Upper lobe of right lung (tissue), 1 donor: ENCODE measurements at places on chromosomes 16 and 17. TPM values are rescaled to one million over a fixed set of nuclear protein-coding genes. Genes with fewer than 3 reads are reported as not detected.

DNA sequence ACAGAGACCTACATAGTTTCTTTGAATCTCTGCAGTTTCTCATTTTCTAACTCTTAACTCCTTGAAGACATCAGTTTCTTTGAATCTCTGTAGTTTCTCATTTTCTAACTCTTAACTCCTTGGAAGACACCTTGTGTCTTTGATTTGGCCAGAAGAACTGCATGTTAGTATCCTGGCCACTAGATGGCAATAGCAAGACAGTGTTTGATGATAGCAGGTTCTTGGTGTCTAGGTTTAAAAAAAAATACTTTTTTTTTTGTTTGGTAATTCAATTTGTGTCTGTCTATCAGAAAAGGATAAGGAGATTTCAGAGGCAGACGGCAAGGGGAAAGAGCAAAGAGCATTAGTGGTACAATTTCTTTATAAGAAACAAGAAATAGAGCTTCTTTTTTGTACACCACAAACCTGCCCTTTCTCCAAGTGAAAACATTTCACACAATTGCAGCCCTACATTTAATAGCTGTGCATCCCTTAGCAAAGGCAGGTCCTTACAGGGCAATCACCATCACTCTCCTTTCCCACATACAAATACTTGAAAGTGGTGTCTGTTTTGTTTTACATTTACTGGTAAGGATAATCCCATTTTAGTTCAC is 1324.9 kb upstream of the CDH8 start:
- no peaks in the 10 kb centered on the region for H3K36me3 ChIP-seq
- no peak overlapping the region for H3K27ac ChIP-seq
- H3K27me3 ChIP-seq: no peaks in the 10 kb centered on the region
- H3K4me3 ChIP-seq: no peak overlapping the region

Gene AMFR
- total RNA-seq: 89.8 TPM

DNA sequence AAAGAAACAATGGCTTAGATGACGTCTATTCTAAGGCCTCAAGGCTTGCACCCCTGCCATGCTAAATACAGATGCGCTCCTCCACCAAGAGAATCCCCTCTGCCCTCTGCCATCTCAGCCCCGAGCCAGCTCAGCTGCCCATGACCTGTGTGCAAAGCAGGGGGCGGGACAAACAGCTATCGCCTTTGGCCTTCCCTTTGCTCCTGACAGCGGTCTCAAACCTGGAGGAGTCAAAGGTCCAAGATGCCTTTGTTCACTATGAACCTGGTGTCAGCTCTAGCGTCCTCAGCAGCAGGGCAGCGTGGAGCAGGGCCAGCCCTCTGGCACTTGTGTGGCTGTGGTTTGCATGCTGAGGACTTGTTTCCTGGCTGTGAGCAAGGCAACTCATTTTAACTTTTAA is 12.3 kb downstream of the SLX4 start:
- H3K4me3 ChIP-seq: no peak overlapping the region
- peaks cover 4% of the 10 kb centered on the region for H3K36me3 ChIP-seq
- no peaks in the 10 kb centered on the region for H3K27me3 ChIP-seq
- H3K27ac ChIP-seq: no peak overlapping the region
- DNase-seq: peak; percentile 35

GRCh38 chr16:11780991-11781680 is 15.9 kb downstream of the ZC3H7A start:
- H3K4me3 ChIP-seq: no peak overlapping the region
- peak overlapping the region; percentile 78 for H3K27ac ChIP-seq
- no peak for DNase-seq
- H3K4me1 ChIP-seq: peaks cover 53% of the 10 kb centered on the region

DNA sequence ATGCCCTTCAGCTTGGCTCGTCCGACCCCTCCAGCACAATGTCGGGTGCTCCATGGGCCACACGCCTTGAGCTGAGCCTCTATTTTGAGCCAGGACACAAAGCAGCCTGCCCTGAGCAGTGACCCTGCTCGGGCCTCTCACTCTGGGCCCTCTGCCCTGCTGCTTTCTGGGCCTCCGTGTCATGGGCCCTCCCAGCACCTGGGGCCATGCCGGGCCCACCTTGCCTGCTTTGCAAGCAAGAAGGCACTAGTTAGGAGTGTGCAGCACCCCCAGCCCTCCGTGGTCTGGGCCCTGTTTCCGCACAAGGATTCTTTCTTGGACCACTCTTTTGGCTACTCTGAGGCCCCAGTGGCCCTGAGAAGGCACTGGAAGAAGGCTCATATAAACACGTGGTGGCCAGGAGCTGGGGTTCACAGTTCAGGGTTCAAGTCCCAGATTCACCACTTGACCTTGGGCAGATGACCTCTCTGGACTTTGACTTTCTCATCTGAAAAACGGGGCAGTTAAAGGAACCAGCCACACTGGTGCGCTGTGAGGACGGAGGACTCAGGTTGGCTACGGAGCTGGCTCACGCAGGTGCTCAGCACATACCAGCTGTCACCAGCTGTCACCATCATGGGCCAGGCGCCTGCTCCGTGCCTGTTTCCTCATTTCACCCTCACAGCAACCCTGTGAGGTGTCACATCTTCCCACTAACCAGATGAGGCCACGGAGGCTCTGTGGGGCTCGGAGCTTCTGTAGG is 166.0 kb upstream of the GSE1 start:
- no peak overlapping the region for H3K27ac ChIP-seq
- no peak overlapping the region for H3K4me3 ChIP-seq
- DNase-seq: no peak
- no peaks in the 10 kb centered on the region for H3K36me3 ChIP-seq
- no peaks in the 10 kb centered on the region for H3K27me3 ChIP-seq

- no peak overlapping the region for H3K4me3 ChIP-seq
- H3K27ac ChIP-seq: peak overlapping the region; percentile 53
- no peaks in the 10 kb centered on the region for H3K36me3 ChIP-seq
- no peaks in the 10 kb centered on the region for H3K27me3 ChIP-seq
- DNase-seq: peak; percentile 81
Observed at GRCh38 chr16:66705790-66706505, 9.4 kb upstream of the CMTM4 start.

Gene CRYBA1
- not detected for total RNA-seq

Gene DHRS7C
- total RNA-seq: not detected

- H3K27ac ChIP-seq: no peak overlapping the region
- H3K4me1 ChIP-seq: no peaks in the 10 kb centered on the region
- no peaks in the 10 kb centered on the region for H3K36me3 ChIP-seq
- no peaks in the 10 kb centered on the region for H3K27me3 ChIP-seq
- DNase-seq: no peak
Observed at GRCh38 chr17:71084219-71084618, 914.9 kb downstream of the KCNJ2 start.

Gene B3GNT9
- total RNA-seq: 19.3 TPM

DNA sequence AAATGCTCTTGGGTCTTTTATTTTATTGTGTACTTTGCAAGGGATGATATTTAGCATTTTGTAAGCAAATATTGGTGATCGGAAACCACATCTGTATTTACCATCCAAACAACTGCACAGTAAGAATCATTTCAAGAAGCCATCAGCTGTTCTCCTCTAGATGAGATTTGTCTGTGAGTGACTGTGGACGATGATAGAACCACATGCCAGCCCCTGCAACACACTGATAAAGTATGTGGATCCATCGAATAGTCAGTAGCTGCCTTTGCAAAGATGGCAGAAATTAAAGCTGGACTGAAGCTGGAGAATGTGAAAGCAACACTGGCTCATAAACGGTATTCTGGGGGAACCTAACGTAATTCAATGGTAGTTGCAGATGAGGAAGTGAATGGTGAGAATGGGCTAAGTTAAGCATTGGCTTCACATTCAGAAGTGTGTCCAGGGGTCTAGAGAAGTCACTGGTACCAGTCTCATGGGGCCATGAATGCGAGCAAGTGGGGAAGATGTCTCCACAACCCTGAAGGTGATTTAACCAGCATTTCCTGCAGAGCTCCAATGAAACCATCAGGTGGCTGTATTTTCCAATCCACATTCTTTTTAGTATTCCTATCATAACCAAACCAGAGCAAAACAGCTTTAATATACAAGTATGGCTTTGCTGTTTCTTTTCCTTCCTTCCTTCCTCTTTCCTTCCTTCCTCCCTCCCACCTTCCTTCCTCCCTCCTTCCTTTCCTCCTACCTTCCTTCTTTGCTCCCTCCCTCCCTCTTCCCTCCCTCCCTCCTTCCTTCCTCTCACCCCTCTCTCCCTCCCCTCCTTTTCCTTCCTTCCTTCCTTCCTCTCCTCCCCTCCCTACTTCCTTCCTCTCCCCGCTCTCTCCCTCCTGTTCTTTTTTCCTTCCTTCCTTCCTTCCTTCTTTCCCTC is 169.4 kb downstream of the ABCA8 start:
- no peak for DNase-seq
- no peak overlapping the region for H3K4me3 ChIP-seq
- H3K4me1 ChIP-seq: no peaks in the 10 kb centered on the region
- no peaks in the 10 kb centered on the region for H3K27me3 ChIP-seq
- H3K36me3 ChIP-seq: no peaks in the 10 kb centered on the region

- H3K27me3 ChIP-seq: peaks cover 20% of the 10 kb centered on the region
- H3K27ac ChIP-seq: no peak overlapping the region
- DNase-seq: no peak
- peaks cover 18% of the 10 kb centered on the region for H3K4me1 ChIP-seq
- H3K4me3 ChIP-seq: no peak overlapping the region
- H3K36me3 ChIP-seq: no peaks in the 10 kb centered on the region
Observed at GRCh38 chr16:27449434-27450195, 47.6 kb downstream of the IL21R start.

Gene ACD
- 14.3 TPM for total RNA-seq

DNA sequence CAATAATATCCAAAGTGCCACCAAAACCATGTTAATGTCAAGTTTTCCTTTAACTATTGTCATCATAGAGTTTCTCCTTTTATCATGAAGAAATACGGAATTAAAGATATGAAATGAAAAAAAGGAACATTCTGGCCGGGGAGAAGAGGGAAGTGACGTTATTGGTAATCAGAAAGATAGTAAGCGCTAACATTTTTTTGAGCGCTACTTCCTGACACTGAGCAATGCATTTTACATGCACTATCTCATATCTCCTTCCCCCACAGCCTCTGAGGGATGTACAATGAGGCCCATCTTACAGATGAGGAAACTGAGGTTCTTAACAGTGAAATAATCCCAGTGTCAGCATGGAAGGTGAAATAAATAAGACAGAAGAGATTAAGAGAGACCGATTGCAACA is 410.9 kb downstream of the SOX9 start:
- no peaks in the 10 kb centered on the region for H3K36me3 ChIP-seq
- no peak overlapping the region for H3K27ac ChIP-seq
- no peak overlapping the region for H3K4me3 ChIP-seq
- H3K4me1 ChIP-seq: no peaks in the 10 kb centered on the region

DNA sequence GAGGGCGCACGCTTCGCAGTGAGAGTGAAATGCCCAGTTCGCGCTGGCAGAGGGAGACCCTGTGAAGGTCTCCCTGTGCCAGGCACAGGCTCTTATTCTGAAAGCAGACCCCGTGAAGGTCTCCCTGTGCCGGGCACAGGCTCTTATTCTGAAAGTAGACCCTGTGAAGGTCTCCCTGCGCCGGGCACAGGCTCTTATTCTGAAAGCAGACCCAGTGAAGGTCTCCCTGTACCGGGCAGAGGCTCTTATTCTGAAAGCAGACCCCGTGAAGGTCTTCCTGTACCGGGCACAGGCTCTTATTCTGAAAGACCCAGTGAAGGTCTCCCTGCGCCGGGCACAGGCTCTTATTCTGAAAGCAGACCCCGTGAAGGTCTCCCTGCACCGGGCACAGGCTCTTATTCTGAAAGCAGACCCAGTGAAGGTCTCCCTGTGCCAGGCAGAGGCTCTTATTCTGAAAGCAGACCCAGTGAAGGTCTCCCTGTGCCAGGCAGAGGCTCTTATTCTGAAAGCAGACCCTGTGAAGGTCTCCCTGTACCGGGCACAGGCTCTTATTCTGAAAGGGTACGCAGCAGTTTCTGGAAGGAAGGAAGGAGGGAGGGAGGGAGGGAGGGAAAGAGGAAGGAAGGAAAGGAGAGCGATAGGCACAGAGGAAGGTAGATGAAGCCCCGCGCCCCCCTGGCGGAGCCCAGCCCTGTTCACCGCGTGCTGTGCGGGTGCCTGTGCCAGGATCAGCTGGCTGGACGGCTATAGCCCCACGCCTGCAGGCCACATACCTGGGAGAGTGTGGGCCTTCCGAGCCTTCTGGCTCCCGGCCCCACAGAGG is 55.3 kb downstream of the WDR45B start:
- no peaks in the 10 kb centered on the region for H3K27me3 ChIP-seq
- H3K27ac ChIP-seq: peak overlapping the region; percentile 90
- H3K36me3 ChIP-seq: peaks cover 30% of the 10 kb centered on the region
- H3K4me1 ChIP-seq: peaks cover 39% of the 10 kb centered on the region
- peak overlapping the region; percentile 69 for H3K4me3 ChIP-seq

Gene BAHCC1
- 23.3 TPM for total RNA-seq

GRCh38 chr17:6145946-6146345 is 75.8 kb downstream of the WSCD1 start:
- no peak for DNase-seq
- H3K4me3 ChIP-seq: no peak overlapping the region
- no peaks in the 10 kb centered on the region for H3K27me3 ChIP-seq
- no peak overlapping the region for H3K27ac ChIP-seq
- H3K36me3 ChIP-seq: no peaks in the 10 kb centered on the region

Gene SHPK
- 10.4 TPM for total RNA-seq

DNA sequence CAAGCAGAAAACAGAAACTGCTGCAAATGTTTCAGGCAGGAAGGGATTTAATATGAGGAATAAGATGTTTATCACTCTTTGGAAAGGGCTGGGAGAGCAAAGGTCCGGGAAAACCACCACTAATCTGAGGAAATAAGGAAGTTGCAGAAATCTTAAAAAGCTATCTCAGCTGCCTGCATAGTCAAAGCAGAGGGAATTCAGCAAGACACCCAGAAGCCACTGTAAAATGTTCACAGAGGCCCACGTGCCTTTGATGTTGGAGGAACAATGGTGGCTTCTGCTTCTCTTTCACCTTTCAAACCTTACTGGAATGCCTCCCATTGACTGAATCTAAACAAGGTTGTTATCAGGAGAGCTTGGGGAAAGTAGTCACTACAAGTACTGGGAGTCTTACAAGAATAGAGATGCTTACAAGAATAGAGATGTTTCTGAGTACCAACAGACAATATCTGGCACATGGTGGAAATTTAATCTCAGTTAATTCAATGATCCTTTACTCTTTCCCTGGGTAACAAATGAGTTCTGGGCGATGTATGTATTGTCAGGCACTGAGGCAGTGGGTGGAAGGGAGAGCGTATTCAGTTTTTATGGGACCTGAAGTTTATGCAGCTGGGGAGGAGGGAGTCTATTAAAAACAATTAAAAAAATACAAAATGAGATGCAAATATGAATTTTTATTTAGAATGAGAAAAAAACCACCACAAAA is 56.1 kb upstream of the MED13 start:
- H3K27ac ChIP-seq: no peak overlapping the region
- no peaks in the 10 kb centered on the region for H3K4me1 ChIP-seq
- no peak overlapping the region for H3K4me3 ChIP-seq
- peaks cover 5% of the 10 kb centered on the region for H3K27me3 ChIP-seq

Gene SPN
- 70.7 TPM for total RNA-seq

Gene FSCN2
- 3.6 TPM for total RNA-seq
